ENCODE measurements at places on chromosomes 6 and 20.
A peak's percentile ranks its signal among the peaks of the same experiment; 100 is the strongest.

GRCh38 chr20:24637087-24637486, 167.7 kb downstream of the SYNDIG1 start:
- no peak for DNase-seq

GRCh38 chr6:135116571-135116970, 61.9 kb upstream of the HBS1L start:
- DNase-seq, result no peak

- peak; percentile 24 for DNase-seq
Observed at GRCh38 chr6:10269814-10270472, 144.9 kb downstream of the TFAP2A start.

DNA sequence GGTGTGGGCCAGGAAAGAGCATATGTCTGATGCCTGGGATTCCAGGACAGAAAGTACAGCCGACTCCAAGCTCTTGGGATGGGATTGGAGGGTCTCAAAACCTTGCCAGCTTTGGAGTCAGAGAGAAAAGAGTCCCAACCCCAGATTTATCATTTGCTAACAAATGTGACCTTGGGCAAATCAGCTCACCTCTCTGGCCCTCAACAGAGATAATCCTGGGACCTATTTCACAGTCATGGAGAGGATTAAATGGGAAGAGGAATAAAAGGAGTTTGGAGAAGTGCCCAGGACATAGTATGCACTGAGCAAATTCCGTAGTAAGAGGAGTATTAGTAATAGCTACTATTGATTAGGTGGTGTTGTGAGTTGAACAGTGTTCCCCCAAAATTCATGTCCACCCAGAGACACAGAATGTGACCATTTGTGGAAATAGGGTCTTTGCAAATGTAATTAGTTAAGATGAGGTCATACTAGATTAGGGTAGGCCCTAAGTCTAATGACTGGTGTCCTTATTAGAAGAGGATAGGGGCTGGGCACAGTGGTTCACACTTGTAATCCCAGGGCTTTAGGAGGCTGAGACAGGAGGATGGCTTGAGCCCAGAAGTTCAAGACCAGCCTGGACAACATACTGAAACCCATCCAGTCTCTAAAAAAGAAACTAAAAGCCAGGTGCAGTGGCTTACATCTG, 17.1 kb downstream of the RIPOR3 start:
- DNase-seq, result no peak

DNA sequence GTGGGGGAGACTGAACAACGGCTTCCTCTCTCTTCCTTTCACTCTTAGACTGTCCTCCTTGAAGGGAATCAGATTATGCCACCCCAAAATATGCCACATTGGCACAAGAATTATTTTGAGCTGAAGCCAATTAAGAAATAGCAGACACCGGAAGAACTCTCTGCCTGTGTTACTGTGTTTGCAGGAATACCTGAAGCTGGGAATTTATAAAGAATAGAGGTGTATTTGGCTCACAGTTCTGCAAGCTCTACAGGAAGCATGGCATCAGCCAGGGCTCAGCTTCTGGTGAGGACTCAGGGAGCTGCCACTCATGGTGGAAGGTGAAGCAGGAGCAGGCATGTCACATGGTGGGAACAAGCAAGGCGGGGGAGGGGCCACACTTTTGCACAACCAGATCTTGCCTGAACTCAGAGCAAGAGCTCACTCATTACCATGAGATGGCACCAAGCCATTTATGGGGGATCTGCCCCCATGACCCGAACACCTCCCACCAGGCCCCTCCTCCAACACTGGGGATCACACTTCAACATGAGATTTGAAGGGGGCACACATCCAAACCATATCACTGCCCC, 46.0 kb downstream of the PCNA start:
- no peak for DNase-seq

GRCh38 chr20:21149344-21149743, 23.5 kb downstream of the KIZ start:
- no peak for DNase-seq

GRCh38 chr6:16781348-16782169, 20.3 kb upstream of the ATXN1 start:
- no peak for DNase-seq

DNA sequence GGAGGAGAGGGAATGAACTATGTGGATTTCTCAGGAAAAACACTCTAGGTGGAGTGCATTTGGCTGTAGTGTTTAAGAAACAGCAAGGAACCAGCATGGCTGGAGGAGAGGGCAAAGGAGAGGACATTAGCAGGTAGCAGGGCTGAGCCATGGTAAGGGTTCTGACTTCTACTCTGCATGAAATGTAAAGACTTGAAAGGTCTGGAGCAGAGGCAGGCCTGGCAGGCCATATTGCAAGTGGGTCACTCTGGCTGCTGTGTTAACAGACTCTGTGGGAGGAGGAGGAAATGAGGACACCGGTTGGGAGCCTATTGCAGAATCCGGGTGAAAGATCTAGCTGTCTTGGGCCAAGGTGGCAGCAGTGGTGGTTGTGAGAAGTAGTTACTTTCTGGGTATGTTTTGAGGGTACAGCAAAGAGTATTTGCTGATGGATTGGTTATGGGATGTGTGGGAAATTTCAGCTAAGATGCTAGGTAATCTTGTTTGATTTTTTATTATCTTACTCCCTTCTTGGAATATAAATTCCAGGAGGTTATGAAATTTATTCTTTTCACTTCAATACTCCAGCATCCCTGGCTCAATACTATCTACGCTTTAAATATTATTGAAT, 115.9 kb upstream of the BCLAF1 start:
- DNase-seq, result no peak

- DNase-seq, result no peak
Observed at GRCh38 chr6:31972709-31973350, 892 bp upstream of the DXO start.

GRCh38 chr20:25032065-25032477, 25.9 kb downstream of the ACSS1 start:
- no peak for DNase-seq

DNA sequence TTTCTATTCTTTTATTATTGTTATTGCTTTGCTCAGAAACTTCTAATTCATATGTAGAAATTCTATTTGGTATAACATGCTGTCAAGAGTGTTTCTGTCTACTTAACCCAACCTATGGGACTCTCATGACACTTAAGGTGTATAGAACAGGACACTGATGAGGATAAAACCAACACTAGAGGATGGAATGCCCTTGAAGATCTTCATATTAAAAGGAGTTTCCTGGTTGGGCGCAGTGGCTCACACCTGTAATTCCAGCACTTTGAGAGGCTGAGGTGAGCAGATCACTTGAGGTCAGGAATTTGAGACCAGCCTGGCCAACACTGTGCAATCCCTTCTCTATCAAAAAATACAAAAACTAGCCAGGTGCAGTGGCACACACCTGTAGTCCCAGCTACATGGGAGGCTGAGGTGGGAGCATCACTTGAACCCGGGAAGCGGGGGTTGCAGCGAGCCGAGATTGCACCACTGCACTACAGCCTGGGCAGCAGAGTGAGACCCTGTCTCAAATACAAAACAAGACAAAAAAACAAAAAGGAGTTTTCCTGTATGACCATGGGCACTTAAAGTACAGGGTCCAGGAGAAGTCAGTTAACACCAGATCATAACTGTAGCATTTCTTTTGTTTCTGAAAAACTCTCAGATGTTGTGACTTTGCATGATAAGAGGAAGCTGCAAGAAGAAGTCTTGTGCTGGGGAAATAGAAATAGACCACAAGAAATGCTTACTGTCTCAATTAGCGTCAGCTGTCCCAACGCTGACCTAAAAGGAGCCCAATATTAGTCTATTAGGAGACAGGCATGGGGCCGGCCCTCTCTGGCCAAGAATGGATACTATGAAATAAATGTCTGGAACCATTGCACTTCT, 38.9 kb upstream of the CD2AP start:
- DNase-seq, result no peak

- no peak for DNase-seq
Observed at GRCh38 chr6:142819603-142820337, 125.2 kb downstream of the HIVEP2 start.

DNA sequence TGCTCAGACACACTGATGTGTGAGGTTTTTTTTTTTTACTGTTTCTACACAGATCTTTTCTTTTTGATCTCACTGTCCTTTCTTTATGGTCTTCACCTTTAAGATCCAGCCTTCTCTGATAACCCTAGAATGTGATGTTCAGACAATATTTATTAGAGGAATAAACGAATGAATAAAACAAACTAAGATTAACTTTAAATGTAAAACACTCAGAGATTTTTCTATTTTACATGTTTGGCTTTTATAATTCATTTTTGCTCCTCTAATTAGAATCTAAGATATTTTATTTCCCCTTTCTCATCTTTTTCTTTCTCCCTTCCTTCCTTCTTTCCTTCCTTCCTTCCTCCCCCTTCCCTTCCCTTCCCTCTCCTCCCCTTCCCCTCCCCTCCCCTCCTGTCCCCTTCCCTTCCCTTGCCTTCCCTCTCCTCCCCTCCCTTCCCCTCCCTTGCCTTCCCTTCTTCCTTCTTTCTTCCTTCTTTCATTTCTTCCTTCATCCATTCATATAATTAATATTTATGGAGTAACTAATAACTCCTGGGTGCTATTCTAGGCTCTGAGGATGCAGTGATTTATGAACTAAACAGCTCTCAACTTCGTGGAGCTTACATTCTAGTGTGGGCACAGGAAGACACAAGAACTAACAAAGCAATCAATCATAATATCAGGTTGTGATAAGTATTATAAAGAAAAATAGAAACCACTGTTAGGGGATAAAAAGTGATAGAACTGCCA, 133.5 kb upstream of the TSHZ2 start:
- no peak for DNase-seq

GRCh38 chr20:57610261-57610952, 9.8 kb downstream of the ZBP1 start:
- no peak for DNase-seq

- DNase-seq, result no peak
Observed at GRCh38 chr6:33277663-33278391, 904 bp downstream of the B3GALT4 start.

DNA sequence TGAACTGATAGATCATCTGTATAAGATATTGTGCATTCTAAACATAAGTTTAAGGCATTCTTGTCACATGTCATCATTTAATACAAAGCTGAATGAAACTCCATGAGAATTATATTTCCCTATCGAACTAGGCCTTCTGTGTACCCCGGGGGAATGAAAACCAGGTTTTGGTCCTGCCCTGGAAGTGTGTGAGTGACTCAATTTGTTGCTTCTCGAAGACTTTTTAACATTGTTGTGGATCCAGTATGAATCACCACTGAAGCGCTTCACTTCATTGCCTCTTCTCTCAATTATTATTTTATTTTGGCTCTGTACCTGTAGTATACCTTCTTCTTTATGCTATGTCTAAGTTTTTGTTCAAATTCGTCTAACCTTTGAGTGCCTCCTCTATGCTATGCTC, 150.8 kb downstream of the GRIK2 start:
- DNase-seq, result no peak

DNA sequence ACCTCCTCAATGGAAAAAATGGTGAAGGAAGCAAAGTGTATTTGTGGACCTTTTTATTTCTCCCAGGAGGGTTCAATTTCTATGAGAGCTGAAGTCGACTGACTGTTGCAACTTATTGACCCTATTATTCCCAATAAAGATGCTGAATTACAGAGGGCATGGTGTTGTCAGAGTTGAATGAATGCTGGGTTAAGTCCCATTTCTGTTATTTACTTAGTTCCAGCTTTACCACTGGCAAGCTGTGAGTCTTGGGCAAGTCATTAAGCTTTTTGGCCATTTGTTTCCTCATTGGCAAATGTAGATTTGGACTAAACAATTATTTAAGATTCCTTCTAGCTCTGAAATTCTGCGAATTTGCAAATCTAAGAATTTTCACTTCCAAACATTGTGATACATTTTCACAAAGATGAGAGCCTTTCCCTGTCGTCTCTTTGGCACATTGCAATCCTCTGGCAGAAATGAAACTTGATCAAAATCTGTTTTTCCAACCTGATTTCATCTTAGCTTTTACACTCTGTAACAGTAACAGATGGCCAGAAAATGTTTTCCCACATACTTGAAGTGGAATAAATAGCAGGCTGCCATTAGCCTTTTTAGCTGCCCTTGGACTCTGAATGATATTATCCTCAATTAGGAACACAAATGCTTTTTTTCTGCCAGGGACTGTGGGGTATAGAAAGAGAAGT, 21.3 kb downstream of the BLTP3A start:
- DNase-seq, result no peak

DNA sequence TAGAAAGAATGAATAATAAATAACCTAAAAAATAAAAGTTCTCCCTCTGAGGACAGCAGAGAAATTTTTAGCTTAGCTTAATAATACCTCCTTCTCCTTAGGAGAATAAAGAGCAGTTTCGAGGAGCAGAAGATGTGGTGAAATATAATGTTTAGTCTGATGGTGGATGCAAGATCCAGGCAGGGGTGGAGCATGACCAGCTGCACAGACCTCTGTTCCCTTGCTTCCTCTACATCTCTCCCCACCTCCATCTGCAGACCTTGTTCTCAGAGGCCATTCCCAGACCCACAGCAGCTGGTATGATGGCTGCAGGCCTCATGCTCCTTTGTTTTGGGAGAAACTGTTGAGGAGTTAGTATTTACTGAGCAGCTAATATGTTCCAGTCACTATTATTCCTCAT, 1.5 kb downstream of the BTN3A2 start:
- DNase-seq, result no peak

Measured in HS-5 (cell line).